Activated naive CD4-positive, alpha-beta T cell treated with anti-CD3 and anti-CD28 coated beads for 36 hours (primary cell): ENCODE measurements at places on chromosomes 4 and X.

- H3K36me3 ChIP-seq = peaks cover 3% of the 10 kb centered on the region
- no peaks in the 10 kb centered on the region for H3K4me1 ChIP-seq
- DNase-seq = no peak
- H3K27me3 ChIP-seq = no peaks in the 10 kb centered on the region
- no peak overlapping the region for H3K27ac ChIP-seq
- no peak overlapping the region for H3K4me3 ChIP-seq
Measured at GRCh38 chrX:8413279-8413678, 51.4 kb upstream of the VCX3B start.

DNA sequence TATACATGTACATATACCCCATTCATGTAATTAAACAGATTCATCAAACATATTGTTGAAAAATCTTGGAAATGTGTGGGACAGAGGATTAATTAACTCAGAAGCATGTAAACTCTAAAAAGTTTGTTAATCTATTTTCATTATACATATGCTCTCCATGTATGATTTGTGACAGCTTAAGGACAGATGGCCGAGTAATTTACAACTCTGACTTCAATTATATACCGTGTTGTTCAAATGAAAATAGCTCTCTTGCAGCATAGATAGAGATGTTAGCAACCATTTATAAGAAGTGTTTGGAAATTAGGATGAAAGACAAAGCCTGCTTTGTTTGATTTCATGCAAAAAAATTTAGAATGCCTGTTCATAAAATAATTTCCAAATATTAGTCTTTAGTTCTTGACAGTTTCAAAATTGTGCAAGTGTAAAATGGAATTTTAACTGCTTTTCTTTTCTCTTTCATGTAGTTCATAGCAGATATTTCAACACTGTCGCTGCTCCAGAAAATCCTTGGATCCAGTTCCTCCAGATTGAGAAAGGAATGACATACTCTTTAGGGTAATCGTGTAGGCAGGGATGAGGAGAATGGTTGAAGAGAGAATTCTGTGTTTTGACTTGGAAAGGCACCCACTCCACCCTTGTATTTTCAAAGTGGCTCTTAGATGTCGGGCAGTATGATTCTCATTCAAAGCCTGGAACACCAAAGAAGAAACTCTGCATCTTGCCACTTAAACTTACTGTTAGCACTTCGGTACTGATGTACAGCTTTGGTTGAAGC, 23.1 kb downstream of the AFF2 start:
- H3K36me3 ChIP-seq = no peaks in the 10 kb centered on the region
- H3K4me3 ChIP-seq = no peak overlapping the region
- no peak for DNase-seq
- no peaks in the 10 kb centered on the region for H3K4me1 ChIP-seq
- H3K27me3 ChIP-seq = no peaks in the 10 kb centered on the region

DNA sequence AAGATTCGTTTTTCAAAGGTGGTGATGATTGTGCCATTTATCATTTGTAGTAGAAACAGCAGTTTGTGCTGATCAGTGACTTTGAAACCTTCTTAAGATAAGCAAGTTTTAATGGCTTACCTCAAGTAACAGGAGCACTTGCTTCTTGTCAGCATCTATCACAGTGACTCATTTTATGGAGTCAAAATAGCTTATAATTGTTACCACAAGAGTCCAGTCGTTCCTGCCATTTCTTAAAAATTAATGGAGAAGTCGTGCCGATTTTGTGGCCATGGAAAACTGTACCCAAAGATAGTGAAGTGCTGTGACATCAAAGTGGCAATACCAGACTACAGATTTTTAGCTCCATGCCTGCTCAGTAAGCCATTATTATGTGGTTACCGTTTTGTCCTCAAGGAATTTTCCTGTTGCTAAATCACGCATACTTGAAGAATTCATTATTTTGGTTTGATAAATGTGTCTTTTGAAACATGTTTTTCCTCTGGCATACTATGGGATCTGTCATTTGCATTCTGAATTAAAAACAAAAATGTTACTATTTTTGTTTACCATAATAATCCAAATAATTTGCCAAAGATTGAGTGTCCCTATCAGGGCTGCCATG, 129.9 kb downstream of the CBR4 start:
- H3K27me3 ChIP-seq = peaks cover 56% of the 10 kb centered on the region
- no peak for DNase-seq
- H3K4me3 ChIP-seq = no peak overlapping the region
- peaks cover 2% of the 10 kb centered on the region for H3K36me3 ChIP-seq
- peaks cover 6% of the 10 kb centered on the region for H3K4me1 ChIP-seq

- H3K27me3 ChIP-seq = no peaks in the 10 kb centered on the region
- H3K27ac ChIP-seq = no peak overlapping the region
- no peak for DNase-seq
Measured at GRCh38 chr4:149897783-149898182, 82.1 kb upstream of the IQCM start.

GRCh38 chr4:152763796-152764195, 15.7 kb downstream of the TIGD4 start:
- H3K4me1 ChIP-seq = no peaks in the 10 kb centered on the region
- H3K27me3 ChIP-seq = peaks cover 6% of the 10 kb centered on the region
- H3K36me3 ChIP-seq = no peaks in the 10 kb centered on the region

DNA sequence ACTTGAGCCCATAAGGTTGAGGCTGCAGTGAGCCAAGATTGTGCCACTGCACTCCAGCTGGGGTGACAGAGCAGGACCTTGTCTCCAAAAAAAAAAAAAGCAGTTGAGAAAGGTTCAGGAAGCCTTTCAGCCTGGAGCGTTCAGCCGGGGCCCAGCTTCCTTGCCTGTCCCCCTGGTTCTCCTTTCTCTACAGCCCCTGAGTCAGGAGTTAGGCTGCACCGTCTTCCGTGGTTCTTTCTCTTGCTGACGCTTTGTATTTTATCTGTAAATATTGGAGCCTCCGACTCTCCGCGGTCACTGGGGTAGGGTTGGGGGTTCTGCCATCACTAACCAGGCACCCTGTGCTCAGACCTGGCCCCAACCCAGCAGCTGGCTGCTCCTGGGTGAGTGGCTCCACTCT, 13.8 kb upstream of the UVSSA start:
- peaks cover 53% of the 10 kb centered on the region for H3K4me1 ChIP-seq
- no peak overlapping the region for H3K4me3 ChIP-seq
- no peak for DNase-seq
- H3K27ac ChIP-seq = no peak overlapping the region

DNA sequence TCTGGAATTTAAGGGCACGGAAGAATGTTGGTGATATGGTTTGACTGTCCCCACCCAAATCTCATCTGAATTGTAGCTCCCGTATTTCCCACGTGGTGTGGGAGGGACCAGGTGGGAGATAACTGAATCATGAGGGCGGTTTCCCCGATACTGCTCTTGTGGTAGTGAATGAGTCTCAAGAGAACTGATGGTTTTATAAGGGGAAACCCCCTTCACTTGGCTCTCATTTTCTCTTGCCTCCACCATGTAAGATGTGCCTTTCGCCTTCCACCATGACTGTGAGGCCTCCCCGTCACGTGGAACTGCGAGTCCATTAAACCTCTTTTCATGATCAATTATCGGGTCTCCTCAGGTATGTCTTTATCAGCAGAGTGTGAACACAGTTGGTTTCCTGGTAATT, 25.6 kb upstream of the DHRSX start:
- no peak overlapping the region for H3K4me3 ChIP-seq
- no peak overlapping the region for H3K27ac ChIP-seq
- H3K4me1 ChIP-seq = no peaks in the 10 kb centered on the region
- no peak for DNase-seq
- H3K27me3 ChIP-seq = peaks cover 12% of the 10 kb centered on the region

- no peaks in the 10 kb centered on the region for H3K36me3 ChIP-seq
- no peak for DNase-seq
- no peak overlapping the region for H3K4me3 ChIP-seq
- peaks cover 14% of the 10 kb centered on the region for H3K4me1 ChIP-seq
Measured at GRCh38 chr4:100106982-100107381, 83.3 kb downstream of the DDIT4L start.

DNA sequence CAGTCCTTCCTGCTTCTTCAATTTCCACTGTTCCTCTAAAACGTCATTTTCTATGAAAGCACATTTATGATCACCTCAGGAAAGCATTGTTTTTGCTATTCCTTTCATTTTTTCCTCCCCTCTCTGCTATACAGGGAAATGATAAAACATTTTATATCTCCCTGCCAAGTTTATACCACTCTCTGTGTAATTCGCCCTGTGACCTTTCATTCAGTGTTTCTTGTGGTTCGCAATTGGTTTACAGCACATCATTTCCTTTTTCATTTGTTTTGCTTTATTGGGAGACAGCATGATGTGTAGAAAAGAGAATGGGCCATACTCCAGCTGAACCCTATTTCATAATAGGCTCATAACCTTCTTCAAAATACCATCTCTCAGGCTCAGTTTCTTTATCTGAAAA, 99.9 kb upstream of the RAPGEF2 start:
- no peak for DNase-seq
- H3K4me3 ChIP-seq = no peak overlapping the region
- H3K36me3 ChIP-seq = no peaks in the 10 kb centered on the region
- no peak overlapping the region for H3K27ac ChIP-seq
- peaks cover 7% of the 10 kb centered on the region for H3K27me3 ChIP-seq
- peaks cover 4% of the 10 kb centered on the region for H3K4me1 ChIP-seq

DNA sequence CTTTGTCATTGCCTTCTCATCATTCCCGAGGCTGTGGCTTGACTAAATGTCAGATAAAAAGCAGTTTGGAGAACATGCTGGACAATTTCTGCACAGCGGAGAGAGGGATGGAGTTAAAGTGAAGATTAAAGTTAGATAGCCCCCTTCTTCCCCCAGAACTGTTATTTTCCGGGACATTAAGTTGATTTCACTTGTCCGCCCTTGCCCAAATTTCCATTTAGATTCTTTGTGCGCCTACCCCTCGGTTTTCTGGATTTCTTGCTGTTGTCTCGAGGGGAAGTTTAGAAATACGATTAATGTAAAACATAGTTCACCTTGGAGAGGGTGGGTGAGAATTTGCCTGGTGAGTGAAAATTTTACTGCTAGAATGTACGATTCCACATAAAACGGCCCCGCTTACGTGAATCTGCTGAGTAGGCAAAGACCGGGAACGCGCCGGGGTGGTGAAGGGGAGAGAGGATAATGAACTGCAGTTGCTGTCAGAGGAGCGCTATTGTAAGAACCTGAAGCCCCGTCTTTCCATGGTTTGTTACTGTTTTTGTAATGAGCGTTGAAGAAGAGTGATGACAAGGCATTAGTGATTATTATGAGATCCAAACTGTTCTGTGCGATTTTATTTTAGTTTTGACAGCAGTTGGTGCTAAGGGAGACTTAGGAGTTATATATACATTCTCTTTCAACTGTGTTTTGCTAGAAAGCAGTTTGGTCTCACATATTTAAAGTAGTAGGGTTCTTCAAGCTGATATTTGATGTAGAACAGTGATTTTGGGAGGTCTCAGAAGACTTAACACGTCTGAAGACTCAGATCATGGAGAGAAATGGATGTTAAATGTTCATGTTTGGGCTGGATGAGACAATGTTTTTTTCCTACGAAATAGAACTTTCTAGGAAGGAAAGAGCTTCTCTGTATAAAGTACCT, 73.0 kb downstream of the AFF1 start:
- peak; percentile 59 for DNase-seq
- peaks cover 59% of the 10 kb centered on the region for H3K4me1 ChIP-seq
- peaks cover 2% of the 10 kb centered on the region for H3K36me3 ChIP-seq
- no peaks in the 10 kb centered on the region for H3K27me3 ChIP-seq
- peak overlapping the region; percentile 89 for H3K4me3 ChIP-seq
- H3K27ac ChIP-seq = peak overlapping the region; percentile 96

DNA sequence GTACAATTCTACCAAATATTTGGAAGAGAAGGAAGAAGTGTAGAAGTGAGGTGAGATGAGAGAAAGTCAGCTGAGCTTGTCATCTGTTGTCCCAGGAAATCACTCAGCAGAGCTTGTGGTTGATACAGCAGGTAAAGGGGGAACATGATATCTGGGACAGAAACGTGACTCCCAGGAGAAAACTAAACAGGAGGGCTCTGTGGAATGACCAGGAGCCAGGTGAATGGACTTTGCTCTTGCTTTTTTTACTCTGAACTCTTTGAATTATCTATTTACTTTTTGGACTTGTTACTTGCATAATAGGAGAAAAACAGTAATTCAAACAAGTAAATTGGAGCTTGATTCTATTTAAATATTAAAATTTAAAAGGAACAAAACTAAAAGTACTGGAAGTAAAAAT, 555.6 kb upstream of the FRG1 start:
- DNase-seq = no peak
- H3K4me3 ChIP-seq = no peak overlapping the region
- no peaks in the 10 kb centered on the region for H3K27me3 ChIP-seq
- H3K27ac ChIP-seq = no peak overlapping the region

DNA sequence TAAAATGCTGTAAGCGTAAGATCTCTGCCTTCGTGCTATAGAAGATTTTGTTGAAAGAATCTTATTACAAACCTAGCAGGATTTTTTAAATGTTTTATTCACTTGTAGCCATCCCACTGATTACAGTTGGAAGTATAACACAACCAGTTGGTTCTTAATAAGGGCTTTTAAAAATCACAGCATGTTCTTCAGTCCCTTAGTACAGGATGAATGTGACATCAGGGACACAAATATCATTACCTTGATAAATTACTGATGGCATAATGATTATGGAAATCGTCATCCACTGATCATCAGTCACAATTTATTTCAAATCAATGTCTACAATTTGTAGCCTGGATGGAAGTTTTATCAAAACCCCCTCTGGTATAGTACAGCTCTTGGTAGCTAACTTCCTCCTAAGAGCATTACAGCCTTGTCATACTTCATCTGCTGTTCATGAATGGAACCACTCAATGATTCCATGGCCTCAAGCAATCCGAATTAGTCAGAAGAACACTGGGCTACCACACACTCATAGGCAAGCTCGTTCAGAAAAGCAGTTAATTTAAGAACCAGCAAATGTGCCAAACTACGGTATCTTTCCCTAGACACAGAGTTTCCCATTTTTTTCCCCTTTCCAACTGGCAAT, 389.2 kb upstream of the TENM3 start:
- no peak overlapping the region for H3K4me3 ChIP-seq
- no peak overlapping the region for H3K27ac ChIP-seq
- DNase-seq = no peak
- H3K36me3 ChIP-seq = no peaks in the 10 kb centered on the region
- H3K27me3 ChIP-seq = no peaks in the 10 kb centered on the region
- H3K4me1 ChIP-seq = no peaks in the 10 kb centered on the region

DNA sequence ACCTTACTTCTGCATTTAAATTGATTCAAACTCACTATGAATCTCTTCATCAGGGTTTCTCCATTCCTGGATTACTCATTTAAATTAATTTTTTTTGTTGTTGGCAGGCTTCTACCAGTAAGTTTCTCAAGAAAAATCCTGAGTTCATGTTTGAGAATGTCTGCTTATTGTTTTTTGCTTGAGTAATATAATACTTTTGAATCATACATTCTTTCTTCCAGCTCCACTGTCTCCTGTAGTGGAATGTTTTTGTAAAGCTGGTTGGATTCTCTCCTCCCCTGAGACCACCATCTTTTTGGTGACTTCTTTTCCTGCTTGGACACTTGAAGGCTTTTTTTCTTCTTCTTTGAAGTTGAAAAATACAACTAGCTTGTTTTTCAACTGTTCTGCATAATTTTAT, 4.3 kb upstream of the MID1IP1 start:
- no peak for DNase-seq
- H3K27me3 ChIP-seq = no peaks in the 10 kb centered on the region
- no peak overlapping the region for H3K4me3 ChIP-seq
- no peak overlapping the region for H3K27ac ChIP-seq
- peaks cover 8% of the 10 kb centered on the region for H3K36me3 ChIP-seq
